ENCODE measurements at places on chromosomes 11 and 22.

GRCh38 chr11:14308114-14308896, 50.7 kb downstream of the RRAS2 start:
- DNase-seq = peak; percentile 66

- no peak for DNase-seq
These were observed 13.6 kb upstream of the NAT10 start for GRCh38 chr11:34091825-34092224.

DNA sequence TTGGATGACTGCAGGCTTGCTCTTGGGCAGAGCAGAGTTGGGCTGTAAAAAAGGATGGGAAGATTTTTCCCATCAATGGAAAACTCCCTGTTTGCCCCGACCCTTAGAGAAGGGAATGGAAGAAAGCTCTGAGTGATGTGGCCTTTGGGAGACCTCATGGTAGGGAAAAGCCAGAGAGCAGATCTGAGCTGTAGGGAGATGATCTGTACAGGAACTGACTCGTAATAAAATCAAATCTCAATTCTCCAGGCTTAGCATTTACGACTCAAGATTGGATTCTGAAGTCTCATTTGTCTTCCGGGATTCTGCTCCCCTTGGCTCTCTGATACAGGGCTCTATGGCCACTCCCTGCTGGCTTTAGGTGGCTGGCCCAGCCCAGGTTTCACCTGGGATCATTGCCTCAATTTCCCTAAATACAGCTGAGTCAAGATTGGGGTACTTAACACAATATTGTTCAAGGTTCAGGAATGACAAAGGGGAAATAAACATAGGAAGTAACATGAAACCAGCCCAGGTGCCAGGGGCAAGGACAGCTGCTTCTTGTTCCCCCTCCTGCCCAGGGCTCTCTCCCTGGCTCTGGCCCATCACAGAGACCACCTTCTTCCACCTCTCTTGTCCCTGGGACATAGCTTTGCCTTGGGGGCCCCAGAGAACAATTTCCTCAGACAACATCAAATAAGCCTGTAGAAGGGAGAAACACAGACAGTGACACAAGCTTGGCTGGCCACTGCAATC, 38.4 kb upstream of the THY1 start:
- DNase-seq = no peak

DNA sequence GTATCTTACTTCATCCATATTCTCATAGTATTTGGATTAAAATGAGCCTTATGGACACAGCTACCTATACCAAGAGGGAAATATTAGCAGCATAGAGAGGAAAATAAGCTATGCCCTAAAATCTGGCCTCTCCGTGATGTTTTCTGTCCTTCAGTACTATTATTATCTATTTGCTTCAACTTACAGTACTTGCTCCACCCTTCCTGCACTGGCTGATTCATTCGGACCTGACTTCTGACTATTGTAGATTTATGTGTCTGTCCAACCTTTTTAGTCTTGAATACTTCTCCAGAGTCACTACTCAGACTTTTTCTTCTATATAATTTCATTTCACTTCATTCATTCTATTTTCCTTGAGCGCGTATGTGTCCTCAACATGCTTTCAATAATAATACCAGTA, 45.1 kb upstream of the SESN3 start:
- DNase-seq = no peak

DNA sequence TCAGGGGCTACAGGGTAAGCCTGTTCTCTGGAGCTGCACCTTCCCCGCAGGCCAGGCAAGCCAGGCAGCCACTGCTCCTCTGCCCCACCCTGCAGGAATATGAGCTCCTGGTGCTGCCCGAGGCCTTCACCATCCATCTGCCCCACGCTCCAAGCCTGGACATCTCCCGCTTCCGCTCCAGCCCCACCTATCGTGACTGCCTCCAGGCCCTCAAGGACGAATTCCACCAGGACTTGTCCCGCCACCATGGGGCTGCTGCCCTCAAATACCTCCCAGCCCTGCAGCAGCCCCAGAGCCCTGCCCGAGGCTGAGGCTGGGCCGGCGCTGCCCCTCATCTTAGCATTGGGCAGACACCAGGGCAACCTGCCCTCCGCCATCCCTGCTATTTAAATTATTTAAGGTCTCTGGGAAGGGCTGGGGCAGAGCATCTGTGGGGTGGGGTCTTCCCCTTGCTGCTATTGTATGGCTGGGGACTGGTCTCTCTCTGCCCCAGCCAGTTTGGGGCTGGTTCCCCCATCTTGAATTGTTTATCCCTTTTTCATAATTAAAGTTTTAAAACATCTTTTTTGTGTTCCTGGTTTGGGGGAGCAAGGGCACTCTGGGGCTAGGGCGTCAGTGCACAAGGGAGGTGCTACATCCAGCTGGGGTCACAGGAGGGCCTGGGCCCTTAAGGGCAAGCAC, 6.2 kb downstream of the LARGE2 start:
- no peak for DNase-seq

GRCh38 chr11:68264741-68265540, 6.8 kb downstream of the C11orf24 start:
- DNase-seq = no peak

- DNase-seq = no peak
These were observed 758 bp downstream of the GALNT18 start for GRCh38 chr11:11620921-11621572.

DNA sequence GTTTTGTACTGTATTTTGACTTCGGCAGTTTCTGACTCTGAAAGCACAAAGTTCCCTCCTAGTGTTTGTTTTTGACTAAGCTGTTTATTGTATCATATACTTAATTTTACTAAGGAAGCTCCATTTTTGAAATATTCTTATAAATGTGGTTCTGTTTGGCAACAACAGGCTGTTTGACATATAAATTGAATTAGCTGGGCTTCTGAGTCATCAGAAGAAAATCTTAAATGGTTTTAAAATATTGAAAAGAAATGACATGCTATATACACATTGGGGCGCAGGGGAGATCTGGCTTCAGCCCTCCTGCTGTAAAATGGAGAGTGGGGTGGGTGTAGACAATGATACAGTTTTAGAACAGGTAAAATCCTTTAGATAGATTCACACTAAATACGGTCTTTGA, 38.6 kb downstream of the SHISA8 start:
- no peak for DNase-seq

DNA sequence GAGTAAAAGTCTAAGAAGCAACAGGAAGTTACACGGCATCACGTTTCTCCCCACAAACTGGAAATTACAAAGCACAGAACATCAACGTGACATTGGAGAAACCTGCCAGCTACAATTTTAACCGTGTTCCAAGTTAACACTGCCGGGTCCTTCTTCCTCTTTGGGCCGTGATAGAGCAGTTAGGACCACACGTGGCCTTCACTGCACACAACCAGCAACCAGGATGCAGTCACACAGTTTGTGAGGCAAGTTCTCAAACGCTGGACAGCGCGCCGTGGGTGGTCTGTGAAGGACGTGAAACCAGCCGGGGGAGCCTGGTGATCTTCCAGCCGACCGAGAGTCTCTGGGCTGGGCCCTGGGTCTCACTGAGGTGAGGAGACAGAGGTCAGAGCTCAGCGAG, 14.6 kb downstream of the C11orf21 start:
- no peak for DNase-seq

- DNase-seq = no peak
These were observed 40.0 kb upstream of the LRRC4C start for GRCh38 chr11:41499429-41499828.

DNA sequence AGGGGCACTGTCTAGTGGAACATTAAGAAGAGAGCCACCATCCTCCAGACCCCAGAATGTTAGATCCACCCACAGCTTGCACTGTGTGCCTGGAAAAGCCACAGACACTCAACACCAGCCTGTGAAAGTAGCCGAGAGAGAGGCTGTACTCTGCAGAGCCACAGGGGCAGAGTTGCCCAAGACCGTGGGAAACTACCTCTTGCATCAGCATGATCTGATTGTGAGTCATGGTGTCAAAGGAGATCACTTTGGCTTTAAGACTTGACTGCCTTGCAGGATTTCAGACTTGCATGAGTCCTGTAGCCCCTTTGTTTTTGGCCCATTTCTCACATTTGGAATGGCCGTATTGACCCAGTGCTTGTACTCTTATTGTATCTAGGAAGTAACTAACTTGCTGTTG, 115.9 kb upstream of the CCDC179 start:
- no peak for DNase-seq

GRCh38 chr11:113365895-113366294, 21.7 kb upstream of the ANKK1 start:
- DNase-seq = no peak

DNA sequence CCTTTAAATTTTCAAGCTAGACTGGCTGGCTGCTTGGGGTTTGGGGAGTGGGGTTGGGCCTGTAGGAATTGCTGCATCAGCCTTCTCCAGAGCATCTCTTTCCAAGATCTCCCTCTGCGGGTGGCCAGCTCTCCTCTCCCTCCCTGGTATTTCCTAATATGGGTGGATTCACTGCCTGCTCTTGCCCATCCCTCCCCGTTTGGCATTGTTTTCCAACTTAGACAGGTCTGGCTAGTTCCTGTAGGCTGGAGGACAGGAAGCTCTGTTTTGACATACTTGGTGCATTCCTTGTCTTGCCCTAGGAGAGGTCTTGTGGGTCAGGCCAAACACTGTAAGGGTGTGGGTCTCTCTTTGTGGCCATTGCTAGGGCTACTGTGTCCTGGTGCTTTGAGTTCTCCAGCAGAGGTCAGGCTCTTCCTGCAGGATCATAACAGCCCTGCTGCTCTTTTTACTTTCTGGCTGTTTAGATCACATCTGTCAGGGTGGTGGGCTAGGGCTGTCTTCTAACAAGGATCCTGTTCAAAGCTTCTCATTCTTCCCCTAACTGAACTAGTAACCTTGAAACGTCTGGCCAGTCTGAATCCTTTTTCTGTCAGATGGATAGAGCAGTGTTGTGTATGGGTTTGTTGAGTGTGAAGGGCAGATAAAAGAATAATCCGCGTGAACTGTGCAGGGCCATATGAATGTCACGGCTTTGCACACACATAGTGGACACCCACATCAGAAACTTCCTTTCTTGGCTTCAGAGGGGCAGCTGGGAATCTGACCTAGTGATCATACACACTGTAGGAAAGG, 18.3 kb upstream of the MICALL1 start:
- no peak for DNase-seq

DNA sequence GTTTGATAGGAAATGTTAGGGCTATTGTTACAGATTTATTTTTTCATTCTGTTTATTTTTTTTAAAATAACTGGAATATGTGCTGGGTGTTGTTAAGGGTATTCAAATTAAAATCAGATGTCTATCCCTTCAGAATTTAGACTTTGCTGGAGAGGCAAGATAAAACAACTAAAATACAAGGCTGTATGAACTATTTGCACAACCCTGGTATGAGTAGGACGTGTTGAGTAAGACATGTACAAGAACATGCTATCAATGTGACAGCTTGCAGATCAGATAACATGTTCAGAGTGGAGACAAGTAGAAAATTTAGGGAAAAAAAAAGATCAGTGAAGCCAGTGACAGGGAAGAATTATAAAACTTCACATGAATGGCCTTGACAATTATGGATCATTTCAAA, 853.5 kb downstream of the METTL15 start:
- DNase-seq = no peak

DNA sequence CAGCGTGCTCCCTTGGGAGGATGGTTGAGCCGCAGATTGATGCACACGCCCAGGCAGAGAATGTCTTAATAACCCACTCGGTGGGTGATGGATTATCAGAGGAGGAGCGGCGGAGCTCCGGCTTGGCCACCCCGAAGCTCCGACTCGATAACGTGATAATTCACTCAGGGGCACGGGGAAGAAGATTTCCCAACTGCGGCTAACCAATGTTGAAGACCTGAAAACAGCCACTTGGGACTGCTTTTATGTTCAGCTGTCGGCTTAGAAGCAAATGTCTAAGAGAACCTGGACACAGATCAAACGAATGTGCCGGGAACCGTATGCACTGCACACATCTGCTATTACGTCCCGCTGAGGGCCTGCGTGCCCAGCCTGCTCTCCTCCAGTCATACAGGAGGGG, 206.8 kb upstream of the CADM1 start:
- DNase-seq = no peak

DNA sequence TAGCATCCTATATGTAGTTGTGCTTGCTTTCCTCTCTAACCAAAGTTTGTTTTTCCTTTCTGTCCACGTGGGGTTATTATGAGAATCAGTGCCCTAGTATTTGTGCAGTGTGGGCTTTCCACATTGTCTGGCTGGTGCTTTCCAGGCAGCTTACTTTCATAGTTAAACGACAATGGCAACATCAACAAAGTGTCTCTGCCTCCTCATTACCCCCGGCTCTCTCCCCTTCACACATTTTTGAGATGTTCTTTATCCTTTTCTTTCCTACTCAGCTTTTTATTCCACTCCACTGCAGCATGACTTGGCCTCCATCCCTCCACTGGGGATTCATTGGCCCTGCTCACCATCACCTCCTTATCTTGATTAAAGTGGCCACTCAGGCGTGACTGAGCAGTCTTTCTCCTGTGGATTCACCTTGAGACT, 19.1 kb downstream of the SPECC1L start:
- peak; percentile 37 for DNase-seq

GRCh38 chr11:74450318-74450717, 17.0 kb downstream of the KCNE3 start:
- DNase-seq = no peak

DNA sequence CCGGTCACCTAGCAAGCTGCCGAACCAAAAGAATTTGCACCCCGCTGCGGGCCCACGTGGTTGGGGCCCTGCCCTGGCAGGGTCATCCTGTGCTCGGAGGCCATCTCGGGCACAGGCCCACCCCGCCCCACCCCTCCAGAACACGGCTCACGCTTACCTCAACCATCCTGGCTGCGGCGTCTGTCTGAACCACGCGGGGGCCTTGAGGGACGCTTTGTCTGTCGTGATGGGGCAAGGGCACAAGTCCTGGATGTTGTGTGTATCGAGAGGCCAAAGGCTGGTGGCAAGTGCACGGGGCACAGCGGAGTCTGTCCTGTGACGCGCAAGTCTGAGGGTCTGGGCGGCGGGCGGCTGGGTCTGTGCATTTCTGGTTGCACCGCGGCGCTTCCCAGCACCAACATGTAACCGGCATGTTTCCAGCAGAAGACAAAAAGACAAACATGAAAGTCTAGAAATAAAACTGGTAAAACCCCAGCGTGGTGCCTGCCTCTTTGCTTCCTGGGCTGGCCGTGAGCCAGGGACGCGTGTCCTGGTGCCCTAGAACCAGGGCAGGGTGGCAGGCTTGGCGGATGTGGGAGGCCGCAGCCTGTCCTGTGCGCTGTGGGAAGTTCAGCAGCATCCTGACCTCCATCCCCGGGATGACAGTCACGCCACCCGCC, 13.2 kb downstream of the CCND1 start:
- DNase-seq = no peak

GRCh38 chr22:37764622-37765021, 43.1 kb upstream of the GCAT start:
- DNase-seq = peak; percentile 74

DNA sequence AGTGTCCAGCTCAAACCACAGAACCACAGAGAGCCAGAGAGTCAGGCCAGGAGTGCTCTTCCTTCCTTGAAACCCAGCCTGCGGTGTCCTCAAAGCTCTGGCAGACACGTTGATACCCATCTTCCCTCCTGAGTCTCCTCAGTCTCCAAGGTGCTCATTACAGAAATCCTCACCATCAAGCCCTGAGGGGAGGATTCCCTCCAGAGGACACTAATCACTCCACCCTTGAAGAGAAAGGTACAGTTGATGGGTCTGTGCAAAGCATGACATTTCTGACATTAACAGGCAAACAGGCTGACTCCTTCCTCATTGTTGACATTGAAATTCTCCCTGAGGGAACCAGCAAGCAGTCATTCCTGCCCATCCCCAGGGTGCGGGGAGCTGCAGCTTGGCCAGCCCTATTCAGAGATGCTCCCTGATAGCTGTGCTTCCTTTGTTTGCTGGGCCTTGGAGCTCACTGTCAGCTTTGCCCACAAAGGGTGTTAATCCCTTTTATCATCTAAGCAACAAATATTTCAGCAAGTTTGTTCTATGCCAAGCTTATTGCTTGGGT, 101.7 kb upstream of the CSNK2A3 start:
- DNase-seq = no peak

GRCh38 chr11:110410651-110411050, 19.1 kb upstream of the FDX1 start:
- DNase-seq = no peak
